RWPE2 (cell line): ENCODE measurements at places on chromosomes 6 and 20.

- H3K27ac ChIP-seq = no peak overlapping the region
- no peaks in the 10 kb centered on the region for H3K27me3 ChIP-seq
- no peaks in the 10 kb centered on the region for H3K36me3 ChIP-seq
- DNase-seq = no peak
- no peak overlapping the region for H3K4me3 ChIP-seq
- H3K4me1 ChIP-seq = no peaks in the 10 kb centered on the region
Measured at GRCh38 chr6:149268768-149269167, 48.7 kb upstream of the TAB2 start.

- H3K27me3 ChIP-seq = no peaks in the 10 kb centered on the region
- no peaks in the 10 kb centered on the region for H3K36me3 ChIP-seq
- no peak overlapping the region for H3K4me3 ChIP-seq
- no peaks in the 10 kb centered on the region for H3K4me1 ChIP-seq
- DNase-seq = no peak
Measured at GRCh38 chr6:162244031-162244430, 483.5 kb downstream of the PRKN start.

- peaks cover 26% of the 10 kb centered on the region for H3K4me1 ChIP-seq
- H3K4me3 ChIP-seq = peak overlapping the region; percentile 92
- H3K36me3 ChIP-seq = peaks cover 44% of the 10 kb centered on the region
- peak overlapping the region; percentile 85 for H3K27ac ChIP-seq
- no peak for DNase-seq
Measured at GRCh38 chr6:24775520-24776058, 852 bp downstream of the GMNN start.

- peak overlapping the region; percentile 14 for H3K4me3 ChIP-seq
- H3K27me3 ChIP-seq = no peaks in the 10 kb centered on the region
- peaks cover 75% of the 10 kb centered on the region for H3K4me1 ChIP-seq
Measured at GRCh38 chr20:41047279-41047974, 18.8 kb downstream of the TOP1 start.
